ENCODE measurements at places on chromosomes 1 and 21.

DNA sequence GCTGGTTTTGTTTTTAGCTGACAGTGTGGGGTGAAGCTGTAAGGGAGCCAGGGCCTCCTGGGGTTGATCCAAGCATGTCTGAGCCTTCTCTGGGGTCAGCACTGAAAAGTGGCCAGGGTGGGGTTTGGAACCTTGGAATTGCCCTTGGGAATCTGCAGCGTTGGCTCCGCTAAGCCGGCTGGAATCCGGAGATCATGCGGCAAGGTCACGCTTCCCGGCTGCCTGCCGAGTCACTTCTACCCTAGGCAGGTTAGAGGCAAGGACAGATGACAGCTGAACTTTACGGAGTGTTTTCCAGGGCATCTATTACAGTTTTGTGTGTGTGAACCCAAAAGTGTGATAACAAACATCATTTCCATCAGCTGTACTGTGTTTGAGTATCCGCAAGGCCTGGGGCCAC lies 17.1 kb downstream of the ABCG1 start:
- no peak for DNase-seq

- no peak for DNase-seq
These were observed 7.7 kb upstream of the CLIC4 start for GRCh38 chr1:24737368-24738117.

DNA sequence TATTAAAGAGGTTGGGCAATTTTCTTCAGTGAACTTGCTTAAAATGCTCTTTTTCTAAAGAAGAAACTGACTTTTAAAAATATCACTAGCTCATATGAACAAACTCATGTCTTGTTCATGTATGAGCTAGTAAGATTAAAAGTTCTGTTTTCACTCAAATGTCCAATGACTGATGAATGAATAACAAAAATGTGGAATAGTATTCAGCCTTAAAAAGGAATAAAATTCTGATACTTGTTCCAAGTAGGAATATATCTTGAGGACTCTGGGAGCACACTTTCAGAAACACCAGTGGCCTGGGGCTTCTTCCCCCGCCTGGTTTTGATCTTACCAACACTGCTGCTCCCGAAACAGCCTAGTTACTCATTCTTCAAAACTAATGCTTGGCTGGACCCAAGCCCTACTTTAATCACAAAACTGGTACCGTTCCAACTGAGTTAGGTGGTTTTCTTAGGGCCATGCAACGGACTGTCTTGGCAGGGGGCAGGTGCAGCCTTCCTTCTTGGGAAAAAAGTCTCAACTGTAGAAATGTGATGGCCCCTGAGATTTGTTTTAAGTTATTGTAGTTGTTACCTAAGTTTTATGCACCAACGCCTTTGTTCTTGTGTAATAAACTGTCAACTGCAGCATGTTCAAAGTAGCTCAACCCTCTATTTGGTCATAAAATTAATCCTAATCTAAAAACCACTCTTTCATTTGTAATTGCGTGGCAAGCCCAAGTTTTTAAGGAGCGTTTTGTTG lies 116.0 kb downstream of the ETS2 start:
- DNase-seq = no peak

DNA sequence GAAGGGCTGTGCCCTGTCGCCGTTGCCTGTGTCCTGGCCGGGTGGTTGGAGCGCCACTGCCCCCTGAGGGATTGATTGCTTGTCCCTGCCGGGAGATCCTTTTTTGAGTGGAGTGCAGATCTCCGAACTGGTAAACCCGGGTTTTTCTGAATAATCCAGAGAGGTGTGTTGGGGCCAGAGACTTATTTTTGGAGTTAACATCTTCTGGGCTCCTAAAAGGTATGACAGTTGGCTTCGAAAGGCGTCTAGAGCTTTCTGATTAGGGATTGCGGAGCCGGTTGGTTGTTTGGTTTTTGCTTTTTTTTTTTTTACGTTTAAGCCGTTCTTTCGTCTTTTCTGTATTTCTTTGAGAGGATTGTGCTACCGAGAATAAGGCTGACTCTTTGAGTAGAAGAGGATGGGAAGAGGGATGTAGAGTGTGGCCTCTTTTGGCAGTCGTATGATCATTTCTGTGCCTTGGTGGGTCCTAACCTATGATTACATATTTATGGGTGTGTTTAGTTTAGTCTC lies 756 bp downstream of the RLF start:
- DNase-seq = no peak

DNA sequence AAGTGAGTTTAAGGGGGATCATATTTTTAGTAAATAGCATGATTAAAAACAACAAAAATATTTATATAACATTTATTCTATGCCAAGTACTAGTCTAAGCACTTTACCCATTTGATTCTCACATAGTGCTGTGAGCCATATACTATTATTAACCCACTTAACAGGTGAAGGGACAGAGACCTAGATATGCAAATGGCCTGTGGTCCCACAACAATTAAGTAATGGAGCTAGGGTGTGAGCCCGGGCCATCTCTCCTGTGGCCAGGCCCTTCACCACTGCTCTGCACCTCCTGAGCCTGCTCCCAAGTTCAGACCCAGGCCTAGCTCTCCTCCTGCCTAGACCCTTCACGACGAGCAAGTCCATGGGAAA lies 537 bp downstream of the ASCL5 start:
- DNase-seq = no peak

- no peak for DNase-seq
These were observed 11.5 kb downstream of the SCCPDH start for GRCh38 chr1:246735735-246736134.

GRCh38 chr1:28976248-28976647 lies 61.9 kb downstream of the EPB41 start:
- no peak for DNase-seq

DNA sequence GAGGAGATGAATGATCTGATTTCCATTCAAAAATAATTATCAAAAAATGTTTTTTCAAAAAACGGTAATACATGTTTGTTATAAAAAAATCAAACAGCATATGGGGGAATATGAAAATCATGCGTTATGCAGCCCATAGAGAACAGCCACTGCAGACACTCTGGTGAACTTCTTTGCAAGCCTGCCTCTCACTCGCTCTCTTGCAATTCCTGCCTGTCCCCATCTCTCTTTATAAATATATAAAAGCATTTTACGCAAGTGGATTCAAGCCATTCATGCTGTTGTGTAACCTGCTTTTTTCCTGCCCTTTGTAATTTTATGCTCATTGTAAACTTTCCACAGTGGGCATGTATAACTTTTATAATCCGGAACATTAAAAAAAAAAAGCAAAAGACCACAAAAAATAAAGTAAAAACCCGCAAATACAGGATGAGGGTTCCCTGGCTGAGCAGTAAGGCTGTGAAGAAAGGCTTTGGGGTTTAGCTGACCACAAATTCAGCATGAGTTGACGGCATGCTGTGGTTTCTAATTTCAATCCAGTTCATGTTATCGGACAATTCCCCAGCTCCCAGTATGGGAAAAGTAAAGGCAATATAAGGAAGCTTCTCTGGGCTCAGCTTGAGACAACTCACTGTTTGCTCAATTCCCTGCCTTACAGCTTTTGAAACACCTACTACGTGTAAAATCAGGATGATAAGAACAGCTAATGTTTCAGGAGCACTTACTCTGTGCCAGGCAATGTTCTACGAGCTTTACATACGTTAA lies 52.8 kb upstream of the ZBTB40 start:
- no peak for DNase-seq

- peak; percentile 44 for DNase-seq
These were observed 144.8 kb downstream of the BACH1 start for GRCh38 chr21:29443411-29444010.

DNA sequence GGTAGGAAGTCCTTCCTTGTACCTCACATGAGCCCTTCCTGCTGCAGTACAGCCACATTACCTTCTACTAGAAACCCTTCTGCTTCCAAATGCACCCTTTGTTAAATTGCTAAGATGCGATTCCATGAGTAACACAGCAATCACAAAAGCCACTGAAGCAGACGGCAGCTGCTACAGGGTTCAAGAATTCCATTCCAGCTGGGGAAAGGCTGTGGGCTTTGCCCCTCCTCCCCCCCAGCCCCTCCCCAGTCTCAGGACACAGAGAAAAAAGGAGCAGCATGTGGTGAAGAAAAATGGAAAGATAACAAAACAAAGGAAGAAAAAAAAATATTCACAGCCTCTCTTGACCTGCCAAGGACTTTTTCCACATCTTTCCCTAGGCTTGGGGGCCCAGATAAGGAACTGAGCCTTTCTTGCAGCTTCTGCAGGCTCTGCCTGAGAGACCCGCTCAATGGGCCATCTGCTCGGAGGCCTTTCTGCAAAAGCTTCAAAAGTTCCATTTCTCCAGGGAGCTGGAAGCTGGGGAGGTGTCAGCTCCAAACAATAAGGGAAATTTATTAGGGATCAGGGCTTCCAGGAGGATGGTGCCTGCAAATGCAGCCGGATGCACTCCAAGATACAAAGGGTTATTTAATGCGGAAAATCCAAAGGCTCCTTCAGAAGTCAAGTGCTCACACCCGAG lies 72.1 kb downstream of the SYT2 start:
- no peak for DNase-seq

Measured in inflammatory macrophage treated with lipopolysaccharide for 1 hour (primary cell).